ENCODE measurements at places on chromosomes 6 and 20.

GRCh38 chr6:39882531-39882899, 51.7 kb downstream of the MOCS1 start:
- no peak for DNase-seq

- DNase-seq: peak; percentile 10
Measured at GRCh38 chr6:160071805-160072690, 49.6 kb upstream of the SLC22A1 start.

DNA sequence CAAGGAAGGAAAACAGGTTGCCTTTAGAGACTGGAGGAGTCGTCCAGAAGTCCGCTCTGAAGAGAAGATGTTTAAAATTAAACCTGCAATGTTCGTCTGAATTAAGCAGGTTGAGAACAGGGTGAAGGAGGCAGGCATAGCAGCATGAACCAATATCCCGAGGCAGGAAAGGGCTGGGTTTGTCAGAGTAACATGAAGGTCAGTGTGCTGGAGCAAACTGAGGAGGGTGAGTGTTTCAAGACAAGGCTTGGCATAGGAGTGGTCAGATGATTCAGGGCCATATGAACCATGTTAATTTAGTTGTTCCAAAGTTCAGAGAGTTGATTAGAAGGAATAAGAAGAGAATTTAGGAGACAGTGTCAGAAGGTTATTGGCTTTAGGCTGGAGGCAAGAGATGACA, 93.3 kb downstream of the UTRN start:
- no peak for DNase-seq

DNA sequence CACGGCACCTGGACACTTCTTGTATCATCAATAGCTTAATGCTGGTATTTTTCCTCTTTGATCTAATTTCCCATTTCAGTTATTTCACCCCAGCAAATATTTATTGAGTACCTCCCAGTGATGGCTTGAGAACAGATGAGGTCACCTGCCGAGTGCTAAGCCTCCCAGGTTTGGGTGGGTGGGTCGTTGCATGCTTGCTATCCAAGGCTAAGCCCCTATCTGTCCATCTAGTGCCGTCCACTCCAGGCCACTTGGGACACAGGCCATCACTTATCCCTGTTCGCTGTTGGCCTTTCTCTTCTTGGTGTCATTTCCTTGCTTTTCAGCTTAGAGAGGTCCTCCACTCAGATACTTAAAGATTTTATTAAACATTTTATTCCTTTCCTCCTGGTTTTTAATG, 10.8 kb upstream of the NNAT start:
- no peak for DNase-seq

DNA sequence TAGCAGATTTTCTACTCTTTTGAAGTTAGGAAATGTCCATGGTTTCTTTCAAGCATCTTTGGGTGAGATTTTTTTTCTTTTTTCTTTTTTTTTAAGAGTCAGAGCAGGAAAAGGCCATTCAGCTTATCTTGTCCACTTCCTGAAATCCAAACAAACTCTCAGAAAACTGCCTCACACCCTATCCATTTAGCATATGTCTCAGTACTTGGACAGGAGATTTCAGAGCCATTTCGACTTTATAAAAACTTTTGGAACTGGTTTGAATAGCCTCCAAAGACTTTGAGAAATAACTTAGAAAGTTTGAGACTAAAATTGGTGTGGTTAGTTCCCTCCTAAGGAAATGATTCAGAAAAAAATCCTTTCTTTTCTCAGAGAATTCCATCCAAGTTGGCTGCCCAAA, 125.1 kb downstream of the MYLK4 start:
- no peak for DNase-seq

GRCh38 chr6:28738396-28738765, 185.4 kb downstream of the TRIM27 start:
- DNase-seq: no peak

Data from nephron progenitor cell (in vitro differentiated cells).